ENCODE measurements at places on chromosomes 16 and 17.
A peak's percentile ranks its signal among the peaks of the same experiment; 100 is the strongest.

- DNase-seq = peak; percentile 61
These were observed 3.1 kb downstream of the RAB11FIP4 start for GRCh38 chr17:31394544-31394943.

- no peak for DNase-seq
These were observed 28.3 kb downstream of the CHD9 start for GRCh38 chr16:53083119-53083518.

DNA sequence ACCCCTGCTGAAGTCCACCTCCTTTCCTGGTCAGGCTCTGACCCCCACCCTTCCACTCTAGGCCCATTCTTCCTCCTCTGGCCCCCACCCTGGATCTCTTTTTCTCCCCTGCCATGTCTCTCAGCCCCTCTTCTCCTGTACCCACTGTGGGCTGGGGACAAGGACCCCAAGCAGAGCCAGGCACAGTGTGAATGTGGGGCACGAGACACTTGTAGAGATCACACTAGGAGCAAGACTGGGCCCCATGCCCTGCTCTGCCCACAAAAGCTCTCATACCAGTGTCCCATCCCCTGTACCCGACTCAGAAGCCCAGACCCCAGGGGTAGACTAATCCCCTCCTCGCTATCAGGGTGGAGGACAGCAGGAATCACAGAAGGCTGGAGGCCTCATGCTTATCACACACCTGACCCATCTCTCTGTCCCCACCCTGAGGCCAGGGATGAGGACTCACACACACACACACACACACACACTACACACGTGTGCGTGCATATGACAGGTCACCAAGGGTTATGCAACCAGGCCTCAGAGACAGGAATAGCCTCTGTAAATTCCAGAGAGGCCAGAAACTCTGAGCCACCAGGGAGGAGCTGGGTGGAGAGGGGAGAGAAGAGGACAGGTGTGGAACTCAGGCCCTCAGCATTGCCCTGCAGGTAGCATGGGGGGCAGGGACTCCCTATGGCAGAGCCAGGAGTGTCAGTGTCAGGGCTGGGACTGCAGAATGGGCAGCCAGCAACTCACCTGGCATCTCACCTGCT lies 21.1 kb downstream of the ARHGAP27 start:
- DNase-seq = no peak

DNA sequence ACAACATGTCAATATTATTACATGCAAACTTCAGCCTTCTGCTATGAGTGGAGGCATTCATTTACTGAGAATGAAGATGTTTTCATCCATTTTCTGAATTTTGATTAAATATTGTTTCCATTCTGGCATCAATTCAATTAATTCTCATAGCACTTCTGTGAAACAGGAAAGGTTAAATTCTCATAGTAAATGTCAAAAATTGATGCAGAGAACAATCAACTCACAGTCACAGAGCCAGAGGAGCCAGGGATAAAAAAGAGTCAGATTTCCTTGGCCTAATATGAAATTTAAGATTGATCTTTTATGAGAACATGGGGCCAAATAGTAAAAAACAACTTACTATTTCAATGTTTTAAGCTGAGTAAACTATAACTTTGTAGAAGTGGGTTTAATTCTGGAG lies 183.8 kb upstream of the AXIN2 start:
- DNase-seq = no peak

- DNase-seq = peak; percentile 89
These were observed 25.2 kb downstream of the TK2 start for GRCh38 chr16:66524601-66525164.

All from GM12865 (cell line).